ENCODE measurements at places on chromosomes 2 and 18. TPM values are rescaled to one million over a fixed set of nuclear protein-coding genes. Genes with fewer than 3 reads are reported as not detected.

DNA sequence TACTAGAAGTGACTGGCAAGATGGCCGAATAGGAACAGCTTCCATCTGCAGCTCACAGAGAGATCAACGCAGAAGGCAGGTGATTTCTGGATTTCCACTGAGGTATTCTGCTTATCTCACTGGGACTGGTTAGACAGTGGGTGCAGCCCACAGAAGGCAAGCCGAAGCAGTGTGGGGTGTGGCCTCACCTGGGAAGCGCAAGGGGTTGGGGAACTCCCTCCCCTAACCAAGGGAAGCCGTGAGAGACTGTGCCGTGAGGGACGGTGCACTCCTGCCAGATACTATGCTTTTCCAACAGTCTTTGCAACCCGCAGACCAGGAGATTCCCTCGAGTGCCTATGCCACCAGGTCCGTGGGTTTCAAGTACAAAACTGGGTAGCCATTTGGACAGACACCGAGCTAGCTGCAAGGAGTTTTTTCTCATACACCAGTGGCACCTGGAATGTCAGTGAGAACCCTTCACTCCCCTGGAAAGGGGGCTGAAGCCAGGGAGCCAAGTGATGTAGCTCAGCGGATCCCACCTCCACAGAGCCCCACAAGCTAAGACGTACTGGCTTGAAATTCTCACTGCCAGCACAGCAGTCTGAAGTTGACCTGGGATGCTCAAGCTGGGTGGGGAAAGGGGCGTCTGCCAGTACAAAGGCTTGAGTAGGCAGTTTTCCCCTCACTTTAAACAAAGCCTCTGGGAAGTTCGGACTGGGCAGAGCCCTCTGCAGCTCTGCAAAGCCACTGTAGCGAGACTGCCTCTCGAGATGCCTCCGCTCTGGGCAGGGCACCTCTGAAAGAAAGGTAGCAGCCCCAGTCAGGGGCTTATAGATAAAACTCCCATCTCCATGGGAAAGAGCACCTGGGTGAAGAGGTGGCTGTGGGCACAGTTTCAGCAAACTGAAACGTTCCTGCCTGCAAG, 40.1 kb downstream of the PLEK start:
- DNase-seq = no peak

DNA sequence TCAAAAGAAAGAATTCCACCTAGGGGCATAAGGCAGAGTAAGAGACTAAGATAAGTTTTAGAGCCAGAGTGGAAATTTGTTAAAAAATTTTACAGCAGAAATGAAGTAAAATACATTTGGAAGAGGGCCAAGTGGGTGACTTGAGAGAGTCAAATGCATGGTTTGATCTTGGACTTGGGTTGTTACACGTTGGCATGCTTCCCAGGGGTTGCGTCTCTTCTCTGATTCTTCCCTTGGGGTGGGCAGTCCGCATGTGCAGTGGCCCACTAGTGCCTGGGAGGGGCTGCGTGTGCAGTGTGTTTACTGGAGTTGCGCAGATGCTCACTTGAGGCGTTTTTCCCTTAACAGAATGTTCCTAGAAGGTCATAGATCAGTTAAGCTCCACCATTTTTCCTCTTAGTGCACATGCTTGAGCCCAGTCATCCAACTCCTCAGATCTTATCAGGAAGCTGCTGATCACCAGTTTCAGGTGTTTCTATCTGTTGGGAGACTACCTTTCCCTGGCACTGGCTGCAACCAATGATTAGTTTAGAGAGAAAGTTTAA, 13.1 kb downstream of the SEH1L start:
- DNase-seq = no peak

DNA sequence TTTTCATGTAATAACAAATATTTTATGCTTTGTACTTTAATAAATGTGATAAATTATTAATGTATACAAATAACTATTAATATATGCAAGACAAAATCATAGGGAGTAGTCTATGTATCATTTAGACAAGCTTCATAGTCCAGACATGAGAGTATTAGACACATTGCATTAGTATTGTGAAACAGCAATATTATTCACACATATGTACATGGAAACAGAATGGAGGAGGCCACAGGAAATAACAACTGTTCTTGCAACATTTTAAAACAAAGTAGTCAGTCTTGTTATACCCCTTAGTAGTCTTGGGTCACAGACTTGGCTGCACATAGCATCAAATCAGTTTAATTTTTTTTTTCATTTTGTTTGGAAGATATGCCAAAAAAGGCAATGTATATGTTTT, 15.8 kb downstream of the DSC1 start:
- no peak for DNase-seq

DNA sequence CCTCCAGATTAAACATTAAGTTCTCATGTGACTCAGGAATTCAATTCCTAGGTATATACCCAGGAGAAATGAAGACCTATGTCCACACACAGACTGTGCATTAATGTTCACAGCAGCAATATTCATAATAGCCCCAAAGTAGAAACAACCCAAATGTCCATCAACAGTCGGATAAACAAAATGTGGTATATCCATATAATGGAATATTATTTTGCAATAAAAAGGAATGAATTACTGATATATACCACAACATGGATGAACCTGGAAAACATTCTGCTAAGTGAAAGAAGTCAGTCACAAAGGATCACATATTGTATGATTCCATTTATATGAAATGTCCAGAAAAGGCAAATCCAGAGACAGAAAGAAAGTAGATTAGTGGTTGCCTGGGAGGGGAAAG, 20.5 kb downstream of the PELI1 start:
- DNase-seq = no peak

- no peak for DNase-seq
Observed at GRCh38 chr2:230781130-230781797, 68.6 kb downstream of the CAB39 start.

DNA sequence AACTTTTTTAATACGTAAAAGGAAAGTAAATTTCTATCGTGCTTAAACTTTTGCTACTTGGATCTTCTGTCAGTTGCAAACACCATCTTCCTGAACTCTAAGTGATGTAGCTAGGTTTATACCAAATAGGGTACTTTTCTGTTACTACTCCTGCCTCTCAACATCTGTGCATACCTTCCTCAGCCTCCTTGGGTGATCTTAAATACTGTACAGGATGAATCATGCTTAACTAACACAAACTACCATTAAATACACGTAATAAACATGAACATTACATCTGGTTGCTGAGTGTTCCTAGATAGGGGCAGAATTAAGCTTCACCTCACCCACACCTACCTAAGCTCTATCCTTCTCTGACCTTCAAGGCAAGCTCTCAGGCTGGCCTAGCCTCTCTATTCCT, 398.0 kb downstream of the TXNL1 start:
- DNase-seq = no peak

DNA sequence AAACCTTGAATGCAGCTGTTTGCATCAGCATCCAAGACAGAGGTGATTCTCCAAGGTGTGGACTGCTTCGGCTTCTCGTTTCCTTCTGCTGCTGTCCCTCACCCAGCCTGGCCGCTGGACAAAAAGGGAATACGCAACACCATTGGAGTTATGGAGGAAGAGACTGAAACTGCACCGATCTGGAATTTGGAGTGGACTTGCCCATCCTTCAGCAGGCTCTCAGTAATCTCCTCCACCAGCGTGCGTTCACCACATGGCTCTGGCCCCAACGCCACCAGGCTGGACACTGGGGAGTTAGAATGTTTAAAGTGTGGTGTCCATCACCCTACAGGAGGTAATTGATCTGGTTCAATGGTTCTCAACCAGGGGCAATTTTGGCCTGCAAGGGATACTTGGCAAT, 41.4 kb upstream of the ID2 start:
- no peak for DNase-seq

GRCh38 chr18:573385-573784, 6.8 kb upstream of the CETN1 start:
- DNase-seq = no peak

GRCh38 chr2:60505240-60505879, 48.1 kb downstream of the BCL11A start:
- no peak for DNase-seq

GRCh38 chr2:169077674-169078240, 8.4 kb downstream of the DHRS9 start:
- no peak for DNase-seq

The EFR3B gene
- 1.8 TPM for total RNA-seq

The FAM124B gene
- total RNA-seq = 1.2 TPM

The LRRTM4 gene
- total RNA-seq = 0.23 TPM

The SP140 gene
- 4.2 TPM for total RNA-seq

The COL3A1 gene
- 371 TPM for total RNA-seq
